ENCODE measurements at places on chromosomes 1 and 21. TPM values are rescaled to one million over a fixed set of nuclear protein-coding genes. Genes with fewer than 3 reads are reported as not detected.

TMCO1 gene
- 87.9 TPM for total RNA-seq

DDOST gene
- 276 TPM for total RNA-seq

CFHR1 gene
- total RNA-seq: not detected

DMBX1 gene
- not detected for total RNA-seq

HAO2 gene
- not detected for total RNA-seq

SPRR2A gene
- total RNA-seq: 8.3 TPM

OR2T33 gene
- not detected for total RNA-seq

GBP3 gene
- 25.5 TPM for total RNA-seq

PDPN gene
- 18.9 TPM for total RNA-seq

MTHFR gene
- total RNA-seq: 13.8 TPM

LCE1A gene
- not detected for total RNA-seq

FAM131C gene
- total RNA-seq: 3.5 TPM

GPR153 gene
- 43.1 TPM for total RNA-seq

COL16A1 gene
- 98.1 TPM for total RNA-seq
